8988T (cell line): ENCODE measurements at places on chromosomes 1 and 21.

DNA sequence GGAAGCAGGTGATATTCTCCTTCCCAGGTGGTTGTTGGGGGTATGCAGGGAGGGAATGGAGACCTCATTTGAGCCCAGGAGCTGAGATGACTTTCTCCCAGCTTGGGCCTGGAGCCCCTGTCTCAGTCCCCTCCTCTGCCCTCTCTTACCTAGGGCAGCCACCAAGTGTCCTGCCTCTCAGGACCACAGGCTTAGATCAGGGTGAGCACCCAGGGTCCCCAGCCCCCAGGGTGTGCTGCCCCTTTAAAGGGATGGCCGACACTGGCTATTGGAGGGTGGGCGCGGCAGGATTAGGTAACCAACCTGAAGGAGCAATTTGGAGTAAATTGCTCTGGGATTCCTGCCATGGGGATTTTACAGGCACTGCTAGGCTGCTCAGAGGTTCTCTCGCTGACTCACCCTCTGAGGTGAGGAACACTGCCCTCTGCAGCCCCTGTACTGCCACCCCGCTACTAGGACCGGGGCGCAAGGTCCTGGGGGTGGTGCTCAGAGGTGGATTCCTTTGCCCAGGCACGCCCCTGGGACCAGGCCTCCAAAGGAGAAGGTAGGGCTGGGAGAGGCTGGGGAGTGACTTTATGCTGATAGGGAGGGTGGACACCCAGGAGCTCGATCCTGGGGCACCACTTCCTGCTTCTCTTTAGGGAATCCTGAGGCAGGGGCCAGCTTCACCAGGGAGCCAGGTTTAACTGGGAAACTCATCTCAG, 1.5 kb downstream of the RPS6KA1 start:
- peak; percentile 68 for DNase-seq

GRCh38 chr1:102234753-102235359, 238.1 kb upstream of the OLFM3 start:
- DNase-seq, result no peak

DNA sequence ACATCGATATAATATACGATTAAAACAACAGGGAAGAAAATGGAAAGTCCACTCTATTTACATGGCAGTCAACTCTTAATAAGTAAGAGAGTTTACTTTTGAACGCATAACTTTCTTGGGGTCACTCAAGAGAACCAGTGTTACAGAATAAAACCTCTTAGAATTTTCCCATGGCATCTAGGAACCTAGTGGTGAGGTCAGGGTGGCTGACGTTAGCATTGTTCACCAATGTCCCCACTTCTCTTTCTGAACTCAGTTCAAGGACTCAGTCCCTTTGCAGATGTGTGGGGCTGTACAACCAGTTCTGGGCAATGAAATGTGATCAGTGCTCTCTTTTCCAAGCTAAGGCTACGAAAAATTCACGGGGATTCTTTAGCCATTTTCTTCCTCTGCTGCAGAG, 2.6 kb upstream of the RNF2 start:
- no peak for DNase-seq

DNA sequence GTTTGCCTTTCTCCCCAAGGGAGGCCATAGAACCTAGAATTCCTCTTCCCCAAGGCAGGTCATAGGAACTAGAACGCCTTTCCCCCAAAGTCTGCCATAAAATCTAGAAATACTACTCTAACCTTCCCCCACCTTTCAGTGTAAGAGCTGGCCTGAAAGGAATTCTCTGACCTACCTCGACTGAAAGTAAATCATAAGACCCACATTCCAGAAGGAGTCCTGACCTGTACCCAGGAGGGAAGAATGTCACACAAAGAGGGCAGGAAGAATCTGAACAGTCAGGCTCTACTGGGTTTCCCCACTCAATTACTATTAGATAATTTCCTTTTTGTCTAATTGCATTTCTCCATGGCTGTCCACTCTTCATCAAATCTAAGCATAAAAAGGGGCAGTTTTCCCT, 5.7 kb upstream of the ATG4C start:
- DNase-seq, result no peak

- DNase-seq, result no peak
These were observed 378 bp downstream of the RORC start for GRCh38 chr1:151831256-151831591.

DNA sequence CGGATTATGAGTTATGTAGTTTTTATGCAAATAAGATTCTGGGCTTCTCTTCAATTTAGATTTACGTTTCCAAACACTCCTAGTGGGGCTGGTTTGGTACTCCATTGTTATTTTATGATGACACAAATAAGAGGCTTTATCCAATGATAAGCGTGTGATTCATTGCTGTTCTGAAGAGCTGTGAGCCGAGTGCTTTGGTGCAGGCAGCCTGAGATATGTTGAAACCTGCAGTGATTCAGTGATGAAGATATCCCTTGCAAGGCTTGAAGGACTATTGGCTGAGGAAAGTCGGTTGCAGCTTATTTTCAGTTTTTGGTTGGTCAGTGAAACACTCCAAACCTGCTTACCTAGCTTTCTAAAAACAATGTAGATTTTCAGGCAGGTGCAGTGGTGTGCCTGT, 112.2 kb downstream of the RYR2 start:
- no peak for DNase-seq

DNA sequence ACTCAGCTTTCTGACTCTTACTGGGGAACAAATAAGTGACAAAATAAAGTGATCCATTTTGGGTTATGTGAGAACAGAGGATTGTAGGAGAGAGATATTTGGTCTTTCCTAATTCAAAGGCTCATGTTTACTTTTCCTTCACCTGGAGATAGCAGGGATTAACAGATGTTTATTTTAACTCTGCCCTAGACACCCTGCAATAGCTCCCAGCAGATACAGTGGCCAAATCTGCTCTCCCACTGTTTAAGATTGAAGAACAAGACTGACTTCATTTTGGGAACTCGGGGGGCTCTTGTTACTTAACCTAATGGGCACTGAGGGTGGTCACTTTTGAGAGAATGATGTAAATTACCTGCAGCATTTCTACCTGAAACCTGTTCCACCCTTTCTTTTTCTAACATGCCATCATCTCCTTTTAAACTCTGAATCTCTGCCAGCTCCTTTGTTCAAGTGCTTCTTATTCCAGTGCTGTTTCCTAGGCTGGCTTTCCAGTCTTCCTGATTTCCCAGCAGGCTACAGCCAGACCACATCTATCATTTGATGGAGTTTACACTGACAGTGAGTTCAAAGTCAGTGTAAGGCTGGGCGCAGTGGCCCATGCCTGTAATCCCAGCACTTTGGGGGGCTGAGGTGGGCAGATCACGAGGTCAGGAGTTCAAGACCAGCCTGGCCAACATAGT, 90.0 kb downstream of the SELENOF start:
- DNase-seq, result no peak
